ENCODE measurements at places on chromosomes 7 and 10. TPM values are rescaled to one million over a fixed set of nuclear protein-coding genes. Genes with fewer than 3 reads are reported as not detected.

Gene HOXA10
- 17.3 TPM for total RNA-seq

Gene ABCC2
- 9.9 TPM for total RNA-seq

Gene ZPBP
- total RNA-seq, result not detected

Gene TAS2R39
- not detected for total RNA-seq

Gene UPK3B
- 1.4 TPM for total RNA-seq

Gene NRP1
- total RNA-seq, result 47.0 TPM

Gene TEX47
- not detected for total RNA-seq

Gene POM121L12
- not detected for total RNA-seq

Gene COBL
- 129 TPM for total RNA-seq

Gene AASS
- 22.3 TPM for total RNA-seq

Gene TASOR2
- total RNA-seq, result 160 TPM

Gene TFR2
- not detected for total RNA-seq

Gene POLR2J2
- 4.1 TPM for total RNA-seq

All from Peyer's patch (tissue), 4 donors.